Skin of body (tissue), 3 donors: ENCODE measurements at places on chromosomes 7 and 10. TPM values are rescaled to one million over a fixed set of nuclear protein-coding genes. Genes with fewer than 3 reads are reported as not detected.
A peak's percentile ranks its signal among the peaks of the same experiment; 100 is the strongest.

- DNase-seq: no peak
Measured at GRCh38 chr7:90607196-90607595, 11.1 kb downstream of the CDK14 start.

- DNase-seq: no peak
Measured at GRCh38 chr10:103042129-103042528, 124.0 kb downstream of the CNNM2 start.

DNA sequence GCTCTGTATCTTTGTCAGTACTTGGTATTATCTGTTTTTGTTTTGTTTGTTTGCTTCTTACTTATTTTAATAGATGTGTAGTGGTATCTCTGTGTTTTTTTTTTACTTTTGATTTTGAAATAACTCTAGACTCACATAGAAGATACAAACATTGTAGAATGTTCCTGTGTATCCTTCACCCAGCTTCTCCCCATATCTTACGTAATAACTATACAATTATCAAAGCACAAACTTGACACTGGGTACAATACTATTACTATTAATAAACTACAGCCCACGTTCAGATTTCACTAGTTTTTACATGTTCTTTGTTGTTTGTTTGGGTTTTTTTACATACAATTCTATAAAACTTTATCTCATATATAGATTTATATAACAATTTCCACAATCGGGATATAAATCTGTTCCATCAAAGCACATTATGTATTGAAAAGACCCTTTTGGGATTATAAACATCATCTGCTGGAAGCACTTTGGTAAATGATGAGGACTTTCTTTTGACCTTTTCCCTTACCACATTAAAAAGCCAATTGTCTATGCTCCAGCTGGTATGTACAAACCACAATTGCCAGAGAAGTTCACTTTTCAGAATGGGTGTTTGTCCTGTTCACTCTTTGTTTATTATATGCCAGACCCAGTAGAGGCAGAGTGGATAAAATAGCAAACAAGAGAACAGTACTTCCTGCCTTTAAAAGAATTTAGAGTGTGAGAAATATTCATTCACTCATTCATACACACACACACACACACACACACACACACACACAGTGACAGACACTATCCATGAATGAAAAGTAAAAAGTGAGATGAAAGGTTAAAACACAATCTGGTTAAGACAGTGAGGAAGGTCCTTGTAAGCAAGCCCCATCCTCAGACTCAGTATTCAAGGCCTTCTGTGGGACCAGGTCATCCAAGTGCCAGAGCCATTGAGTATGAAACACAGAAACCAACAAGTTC lies 113.0 kb downstream of the SGMS1 start:
- no peak for DNase-seq

GRCh38 chr10:53754596-53755250 lies 982.1 kb upstream of the MBL2 start:
- DNase-seq: no peak

GRCh38 chr10:24299578-24300260 lies 90.8 kb downstream of the KIAA1217 start:
- no peak for DNase-seq

DNA sequence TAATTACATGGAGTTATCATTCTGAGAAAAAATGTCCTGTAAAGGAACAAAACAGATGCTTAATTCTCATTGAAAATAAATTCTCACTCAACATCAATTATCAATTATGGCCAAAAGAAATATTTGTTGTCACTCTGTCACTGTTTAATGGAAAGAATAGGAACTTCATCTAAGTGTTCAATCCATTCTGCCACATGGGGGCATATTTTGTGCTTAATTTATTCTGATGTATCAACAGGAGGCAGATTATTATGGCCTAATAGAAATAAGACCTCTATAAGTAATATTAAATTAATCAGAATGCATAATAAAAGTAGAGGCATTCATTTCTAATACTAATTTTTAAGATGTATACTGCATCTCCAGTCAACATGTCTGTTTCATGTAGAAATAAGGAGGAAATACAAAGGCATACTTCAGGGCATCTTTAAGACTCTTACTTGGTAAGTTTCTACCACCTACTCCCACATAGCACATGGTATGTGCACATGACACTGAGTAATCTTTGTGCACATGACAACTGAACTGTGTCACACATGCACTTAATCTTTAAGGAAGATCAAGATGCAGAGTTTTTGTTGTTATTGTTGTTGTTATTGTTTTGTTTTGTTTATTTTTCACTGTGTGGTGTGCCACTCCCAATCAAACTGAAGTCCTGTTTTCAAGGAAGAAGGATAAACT lies 420.4 kb upstream of the SEMA3A start:
- no peak for DNase-seq

GRCh38 chr10:58662314-58662713 lies 149.6 kb downstream of the BICC1 start:
- DNase-seq: peak; percentile 30

DNA sequence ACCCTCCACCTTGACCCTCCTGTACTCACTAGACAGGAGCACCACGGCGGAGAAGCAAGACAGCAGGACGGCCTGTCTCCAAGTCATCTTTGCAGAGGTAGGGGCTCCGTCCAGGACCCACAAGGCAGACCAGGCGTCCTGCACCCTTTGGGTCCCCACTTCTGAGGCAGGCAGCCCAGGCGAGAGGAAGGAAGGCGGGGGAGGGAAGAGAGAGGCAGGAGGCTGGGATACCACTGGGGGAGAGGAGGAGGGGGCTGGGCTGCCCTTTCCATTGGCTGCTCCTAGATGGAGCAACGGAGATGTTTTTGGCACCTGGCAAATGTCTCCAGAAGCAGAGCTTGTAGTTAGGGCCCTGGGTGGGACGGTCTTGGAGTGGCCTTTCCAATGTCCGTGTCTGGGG lies at the start of gene UCMA:
Gene UCMA, minus strand, starts transcription at position 203 of the 400 bp plus-strand sequence. Its CDS starts 116 bp downstream, at position 87.
- no peak for DNase-seq

- DNase-seq: no peak
Measured at GRCh38 chr7:135690566-135690965, 28.3 kb downstream of the STMP1 start.

DNA sequence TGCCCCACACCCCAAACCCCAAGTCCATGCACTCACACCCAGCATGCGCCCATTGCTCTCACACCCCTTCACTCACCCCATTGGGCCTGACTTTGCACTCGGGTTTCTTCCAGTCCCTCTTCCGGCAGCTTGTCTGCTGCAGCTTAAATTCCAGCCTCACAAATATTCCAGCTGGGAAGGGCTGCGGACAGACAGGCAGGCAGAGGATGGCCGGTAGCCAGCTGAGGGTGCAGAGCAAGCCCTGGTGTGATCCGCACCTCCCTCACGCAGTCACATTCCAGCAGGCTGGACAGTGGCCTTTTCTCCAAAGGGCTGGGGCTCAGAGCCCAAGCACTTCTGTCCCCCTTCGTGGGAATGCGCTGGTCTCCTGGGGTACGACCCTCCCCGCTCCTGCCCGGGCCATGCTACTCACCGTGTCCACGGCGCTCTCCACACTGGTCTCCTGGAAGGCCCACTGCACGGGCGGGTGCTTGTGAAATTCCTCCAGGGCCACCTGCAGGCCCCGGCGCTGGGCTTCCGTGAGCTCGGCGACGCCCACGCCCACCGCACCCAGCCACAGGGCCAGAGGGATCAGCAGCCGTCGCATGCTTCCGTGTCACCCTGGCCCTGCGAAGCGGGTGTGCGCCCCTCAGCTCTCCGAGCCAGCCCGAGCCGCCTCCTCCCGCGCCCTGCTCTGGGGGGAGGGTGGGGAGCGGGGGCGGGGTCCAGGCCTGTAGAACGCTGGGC lies 1.2 kb downstream of the RARRES2 start:
- DNase-seq: no peak

DNA sequence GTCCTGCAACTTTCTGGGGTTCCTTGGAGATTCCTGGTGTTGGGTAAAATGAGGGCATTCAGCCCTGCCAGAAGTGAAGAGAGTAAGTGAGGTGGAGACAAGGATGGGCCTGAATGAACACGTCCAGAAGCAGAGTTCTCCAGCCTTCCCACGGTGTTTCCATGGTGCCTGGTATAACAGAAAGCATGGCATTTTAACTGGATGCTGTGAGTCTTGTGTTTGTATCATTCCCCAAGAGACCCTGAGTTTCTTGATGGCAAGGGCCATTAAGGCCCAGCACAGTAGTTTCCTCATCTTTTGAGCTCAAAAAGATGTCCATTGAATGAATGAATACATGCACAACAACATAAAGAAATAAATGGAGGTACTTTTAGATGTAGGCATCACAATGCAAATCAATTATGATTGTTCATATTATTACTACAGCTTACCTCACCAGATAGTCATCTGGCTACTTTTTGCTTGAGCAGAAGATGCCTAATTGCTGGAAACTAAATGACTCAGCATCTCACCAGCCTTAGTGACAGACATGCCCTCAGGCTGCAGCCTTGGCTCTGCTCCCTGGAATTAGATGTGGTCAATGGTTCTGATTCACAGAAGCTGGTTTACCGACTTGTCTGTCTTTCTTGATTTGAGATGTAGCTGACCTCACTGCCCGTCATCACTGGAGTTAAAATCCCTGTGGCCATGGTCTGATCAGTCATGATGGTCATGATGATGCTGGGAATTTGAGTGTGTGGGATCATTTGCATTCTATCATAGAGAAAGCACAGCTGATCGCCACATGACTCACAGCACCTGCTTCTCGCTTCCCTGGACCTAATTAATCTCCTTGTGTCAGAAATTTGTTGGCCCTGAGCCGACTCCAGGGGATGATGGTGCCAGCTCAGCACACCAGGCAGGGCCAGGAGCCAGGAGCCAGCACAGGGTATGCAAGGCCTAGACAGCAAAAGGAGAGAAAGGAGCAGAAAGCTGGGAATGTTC lies 83.9 kb downstream of the CXCL12 start:
- no peak for DNase-seq

The CCDC6 gene
- 36.9 TPM for total RNA-seq

The IFIT1B gene
- 4.9 TPM for total RNA-seq

The AKR1E2 gene
- 15.5 TPM for total RNA-seq

The CNPY1 gene
- 0.10 TPM for total RNA-seq

The PIK3CG gene
- total RNA-seq: 4.7 TPM

The FAM20C gene
- 11.8 TPM for total RNA-seq
